ENCODE measurements at places on chromosomes 3 and 15. TPM values are rescaled to one million over a fixed set of nuclear protein-coding genes. Genes with fewer than 3 reads are reported as not detected.

DNA sequence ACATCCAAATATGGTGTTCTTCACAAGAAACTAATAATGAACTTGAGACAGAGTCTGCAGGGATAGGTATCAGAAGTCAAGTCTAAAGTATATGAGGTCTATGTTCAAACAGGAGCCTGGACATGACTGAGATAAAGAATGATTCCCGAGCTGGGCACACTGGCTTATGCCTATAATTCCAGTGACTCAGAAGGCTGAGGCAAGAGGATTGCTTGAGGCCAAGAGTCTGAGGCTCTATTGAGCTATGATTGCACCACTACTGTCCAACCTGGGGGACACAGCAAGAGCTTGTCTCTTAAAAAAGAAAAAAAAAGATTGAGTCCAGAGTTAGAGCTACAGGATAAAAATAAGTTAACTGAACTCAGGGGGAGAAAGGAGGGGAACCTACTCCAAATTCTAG, 246.5 kb downstream of the LRRN1 start:
- DNase-seq = no peak

DNA sequence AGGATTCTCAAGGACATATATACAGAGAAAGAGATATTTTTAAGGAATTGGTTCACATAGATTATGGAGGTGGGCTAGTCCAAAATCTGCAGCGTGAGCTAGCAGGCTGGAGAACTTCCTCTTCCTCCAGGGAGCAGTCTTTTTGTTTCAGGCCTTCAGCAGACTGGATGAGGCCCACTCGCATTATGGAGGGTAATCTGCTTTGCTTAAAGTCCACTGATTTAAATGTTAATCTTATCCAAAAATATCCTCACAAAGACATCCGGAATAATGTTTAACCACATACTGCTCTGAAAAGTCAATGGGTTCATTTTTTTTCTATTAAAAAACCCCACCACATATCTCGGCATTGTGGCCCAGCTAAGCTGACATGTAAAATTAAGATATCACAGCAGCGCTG, 22.2 kb upstream of the NRROS start:
- DNase-seq = no peak

GRCh38 chr15:89599021-89599420, 23.8 kb downstream of the TICRR start:
- no peak for DNase-seq

GRCh38 chr3:191331388-191331787, 1.1 kb upstream of the UTS2B start:
- no peak for DNase-seq

DNA sequence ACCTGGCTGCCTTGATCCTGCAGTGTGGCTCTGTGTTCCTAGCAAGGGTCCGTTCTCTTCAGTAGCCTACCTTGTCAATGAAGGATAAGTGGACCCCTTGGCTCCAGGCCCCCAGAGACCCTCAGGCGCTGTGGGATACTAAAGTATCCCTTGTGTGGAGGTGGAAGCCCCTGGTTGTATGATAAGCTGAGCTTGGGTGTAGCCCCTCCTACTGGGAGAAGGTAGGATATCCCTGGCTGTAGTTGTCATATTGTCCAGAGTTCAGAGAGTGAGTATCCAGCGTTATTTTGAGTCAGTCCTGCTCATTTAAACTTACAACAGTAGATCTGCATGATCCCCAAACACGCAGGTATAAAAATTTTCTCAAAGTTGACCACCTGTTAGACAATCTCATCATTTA, 496.8 kb downstream of the CNTN4 start:
- no peak for DNase-seq

- DNase-seq = peak; percentile 30
Observed at GRCh38 chr3:139519998-139520737, 19.4 kb downstream of the RBP1 start.

GRCh38 chr3:123834631-123835030, 49.5 kb downstream of the MYLK start:
- no peak for DNase-seq

- DNase-seq = no peak
Observed at GRCh38 chr3:158267015-158267414, 157.1 kb downstream of the RSRC1 start.

GRCh38 chr3:196016485-196016884, 65.4 kb downstream of the TFRC start:
- DNase-seq = no peak

DNA sequence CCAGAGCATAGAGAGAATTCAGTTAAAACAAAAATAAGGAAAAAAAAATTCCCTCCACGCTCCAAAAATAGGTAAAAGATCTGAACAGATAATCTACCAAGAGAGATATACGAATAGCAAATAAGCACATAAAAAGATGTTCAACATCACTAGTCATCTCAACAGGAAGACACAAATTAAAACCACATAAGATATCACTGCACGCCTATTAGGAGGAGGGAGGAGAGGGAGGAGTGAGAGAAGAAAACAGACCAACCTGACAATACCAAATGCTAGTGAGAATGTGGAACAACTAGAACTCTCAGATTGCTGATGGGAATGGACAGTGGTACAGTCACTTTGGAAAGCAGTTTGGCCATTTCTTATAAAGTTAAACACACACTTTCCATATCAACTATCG, 212.5 kb downstream of the FMN1 start:
- DNase-seq = no peak

GRCh38 chr3:19947549-19948225, 790 bp downstream of the RAB5A start:
- peak; percentile 71 for DNase-seq

DNA sequence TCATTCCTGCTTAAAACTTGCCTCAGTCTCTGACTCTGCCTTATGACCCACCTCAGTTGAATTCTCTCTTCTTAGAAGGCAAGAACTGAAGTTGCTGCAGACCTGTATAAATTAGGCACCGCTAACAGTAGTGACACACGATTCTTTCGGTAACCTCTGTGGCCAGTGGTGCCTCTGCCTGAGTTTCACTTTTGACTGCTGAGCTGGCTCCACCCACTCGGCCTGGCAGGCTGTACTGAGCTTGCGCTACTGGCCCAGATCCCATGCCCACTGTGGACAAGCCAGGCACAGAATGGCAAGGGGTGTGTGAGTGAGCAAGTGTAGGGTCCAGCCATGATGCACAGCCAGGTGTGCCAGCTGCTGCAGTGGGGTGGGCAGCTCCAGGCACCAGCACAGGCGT, 19.1 kb upstream of the EIF1B start:
- no peak for DNase-seq

GRCh38 chr15:70258369-70259027, 160.8 kb upstream of the TLE3 start:
- no peak for DNase-seq

GRCh38 chr3:21670386-21670785, 80.6 kb downstream of the ZNF385D start:
- DNase-seq = no peak

DNA sequence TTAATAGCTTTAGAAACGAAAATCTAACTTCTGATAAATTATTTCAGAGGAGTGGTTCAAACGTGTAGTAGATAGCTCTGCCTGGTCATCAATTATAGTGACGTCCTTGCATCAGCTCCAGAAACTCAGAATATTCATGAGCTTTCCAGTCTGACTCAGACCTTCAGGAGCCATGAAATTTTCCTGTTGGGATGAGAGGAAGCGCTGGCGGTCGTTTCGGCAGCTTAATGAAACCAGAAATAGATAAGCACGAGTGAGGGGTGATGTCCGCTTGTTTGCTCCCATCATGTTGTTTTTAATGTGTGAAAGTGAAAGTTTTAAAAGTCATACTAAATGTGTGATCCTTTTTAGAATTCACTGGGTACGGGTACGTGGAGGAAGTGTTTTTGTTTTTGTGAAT, 141.1 kb downstream of the PGPEP1L start:
- DNase-seq = peak; percentile 52

GRCh38 chr3:85255949-85256348, 297.2 kb downstream of the CADM2 start:
- no peak for DNase-seq

The CYP1A2 gene
- not detected for polyA plus RNA-seq

The CASR gene
- 0.30 TPM for polyA plus RNA-seq

The KCNMB3 gene
- 7.1 TPM for polyA plus RNA-seq

The CHST2 gene
- polyA plus RNA-seq = 3.7 TPM

The POU1F1 gene
- polyA plus RNA-seq = not detected

The SNX33 gene
- 10.5 TPM for polyA plus RNA-seq

The ZNF860 gene
- polyA plus RNA-seq = 1.5 TPM

The SI gene
- polyA plus RNA-seq = 2.9 TPM
